ENCODE measurements at places on chromosomes 13 and 19.

GRCh38 chr19:45591004-45591637, 6.5 kb upstream of the OPA3 start:
- DNase-seq = no peak

GRCh38 chr13:23901365-23901764, 4.1 kb upstream of the C1QTNF9B start:
- DNase-seq = no peak

DNA sequence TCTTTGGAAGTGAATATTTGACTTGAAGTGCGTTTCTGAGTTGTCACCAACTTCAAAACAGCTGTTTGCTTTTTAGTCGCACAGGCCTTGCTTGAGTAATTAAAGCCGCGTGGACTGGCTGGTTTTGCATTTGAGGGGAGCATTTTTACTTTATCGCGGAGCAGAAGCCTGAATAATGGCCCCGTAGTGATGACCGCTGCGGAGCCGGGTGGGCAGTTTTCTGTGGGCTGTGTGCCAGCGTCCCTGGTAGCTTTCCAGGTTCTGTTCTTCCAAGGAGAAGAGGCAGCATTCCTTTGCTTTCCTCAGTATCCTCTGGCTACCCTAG, 1.1 kb downstream of the NAA16 start:
- no peak for DNase-seq

GRCh38 chr19:53294786-53295441, 27.4 kb upstream of the VN1R4 start:
- DNase-seq = no peak

All from eye (tissue), 1 donor.